ENCODE measurements at places on chromosomes 3 and 15.

- peak overlapping the region; percentile 54 for H3K27ac ChIP-seq
- H3K4me1 ChIP-seq: peaks cover 84% of the 10 kb centered on the region
- peak overlapping the region; percentile 45 for H3K4me3 ChIP-seq
- no peak for DNase-seq
Observed at GRCh38 chr15:65371976-65372786, 5.6 kb downstream of the IGDCC3 start.

GRCh38 chr3:97720417-97720816 lies 44.1 kb upstream of the ARL6 start:
- no peak overlapping the region for H3K27ac ChIP-seq
- H3K4me3 ChIP-seq: no peak overlapping the region
- DNase-seq: no peak
- H3K36me3 ChIP-seq: no peaks in the 10 kb centered on the region
- peaks cover 15% of the 10 kb centered on the region for H3K4me1 ChIP-seq
- H3K27me3 ChIP-seq: no peaks in the 10 kb centered on the region

DNA sequence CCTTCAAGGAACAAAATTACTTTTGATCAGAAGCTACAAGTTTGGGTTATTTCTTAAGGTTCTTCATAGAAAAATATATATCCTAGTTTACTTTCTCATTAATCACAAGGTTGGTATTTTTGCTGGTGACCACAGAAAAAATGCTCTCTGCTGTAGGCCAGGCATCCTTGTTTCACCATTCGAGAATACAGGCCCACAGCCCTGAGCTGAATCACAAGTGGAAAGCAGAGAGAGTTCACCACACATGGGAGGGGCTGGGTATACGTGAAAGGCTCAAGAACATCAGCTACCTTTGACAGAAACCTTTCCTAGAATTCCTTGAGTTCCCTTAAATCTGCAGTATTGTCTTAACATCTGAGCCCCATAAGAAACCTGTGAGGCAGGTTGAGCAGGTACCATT lies 23.2 kb downstream of the CPEB1 start:
- no peaks in the 10 kb centered on the region for H3K36me3 ChIP-seq
- H3K4me1 ChIP-seq: no peaks in the 10 kb centered on the region
- no peak for DNase-seq
- peaks cover 19% of the 10 kb centered on the region for H3K27me3 ChIP-seq
- H3K27ac ChIP-seq: no peak overlapping the region
- no peak overlapping the region for H3K4me3 ChIP-seq

- DNase-seq: no peak
- H3K27ac ChIP-seq: peak overlapping the region; percentile 40
- H3K27me3 ChIP-seq: no peaks in the 10 kb centered on the region
Observed at GRCh38 chr3:151478335-151478697, 17.5 kb upstream of the IGSF10 start.

DNA sequence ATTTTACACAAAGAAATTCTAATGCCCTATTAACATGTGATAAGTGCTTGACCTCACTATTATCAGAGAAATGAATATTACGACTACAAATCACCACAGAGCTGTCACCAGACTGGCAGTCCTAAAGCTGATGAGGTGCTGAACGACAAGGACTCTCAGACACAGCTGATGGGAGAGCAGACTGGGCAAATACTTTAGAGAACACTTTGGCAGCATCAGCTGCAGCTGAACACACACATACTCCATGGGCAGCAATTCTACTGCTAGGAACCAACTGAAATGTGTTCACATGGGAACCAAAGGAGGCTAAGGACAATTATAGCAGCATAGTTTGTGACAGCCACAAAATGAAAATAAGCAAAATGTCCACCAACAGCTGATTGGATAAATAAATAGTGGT lies 45.5 kb downstream of the SUSD5 start:
- peaks cover 3% of the 10 kb centered on the region for H3K27me3 ChIP-seq
- no peaks in the 10 kb centered on the region for H3K36me3 ChIP-seq
- DNase-seq: no peak
- H3K4me3 ChIP-seq: no peak overlapping the region
- H3K27ac ChIP-seq: no peak overlapping the region

GRCh38 chr3:30186741-30187219 lies 419.6 kb upstream of the TGFBR2 start:
- peaks cover 2% of the 10 kb centered on the region for H3K27me3 ChIP-seq
- no peak overlapping the region for H3K4me3 ChIP-seq
- no peak overlapping the region for H3K27ac ChIP-seq
- no peaks in the 10 kb centered on the region for H3K4me1 ChIP-seq
- no peak for DNase-seq
- no peaks in the 10 kb centered on the region for H3K36me3 ChIP-seq

GRCh38 chr3:120057626-120058025 lies 36.6 kb downstream of the GSK3B start:
- no peak overlapping the region for H3K27ac ChIP-seq
- no peak for DNase-seq
- H3K27me3 ChIP-seq: peaks cover 2% of the 10 kb centered on the region

GRCh38 chr3:157059181-157059580 lies 100.8 kb downstream of the CCNL1 start:
- no peaks in the 10 kb centered on the region for H3K27me3 ChIP-seq
- DNase-seq: no peak
- H3K27ac ChIP-seq: no peak overlapping the region

- no peaks in the 10 kb centered on the region for H3K36me3 ChIP-seq
- H3K4me3 ChIP-seq: no peak overlapping the region
- no peaks in the 10 kb centered on the region for H3K27me3 ChIP-seq
- H3K27ac ChIP-seq: no peak overlapping the region
- no peaks in the 10 kb centered on the region for H3K4me1 ChIP-seq
Observed at GRCh38 chr3:121981473-121981872, 40.6 kb downstream of the ILDR1 start.

DNA sequence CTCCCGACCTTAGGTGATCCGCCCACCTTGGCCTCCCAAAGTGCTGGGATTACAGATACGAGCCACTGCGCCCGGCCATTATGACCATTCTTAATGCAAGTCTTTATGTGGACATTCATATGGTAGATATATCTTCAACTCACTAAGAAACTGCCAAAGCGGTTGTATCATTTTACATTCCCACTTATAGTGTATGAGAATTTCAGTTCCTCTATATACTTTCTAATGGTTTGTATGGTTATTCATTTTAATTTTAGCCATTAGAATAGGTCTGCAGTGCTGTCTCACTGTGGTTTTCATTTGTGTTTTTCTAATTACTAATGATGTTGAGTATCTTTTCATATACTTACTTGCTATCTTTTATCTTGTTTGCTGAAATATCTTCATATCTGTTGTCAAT lies 32.5 kb downstream of the TCF12 start:
- H3K4me1 ChIP-seq: peaks cover 29% of the 10 kb centered on the region
- no peaks in the 10 kb centered on the region for H3K27me3 ChIP-seq
- H3K4me3 ChIP-seq: no peak overlapping the region
- no peak overlapping the region for H3K27ac ChIP-seq
- no peak for DNase-seq
- H3K36me3 ChIP-seq: peaks cover 82% of the 10 kb centered on the region

GRCh38 chr3:193620057-193620456 lies 27.0 kb downstream of the OPA1 start:
- H3K4me1 ChIP-seq: no peaks in the 10 kb centered on the region
- H3K27me3 ChIP-seq: no peaks in the 10 kb centered on the region
- peaks cover 66% of the 10 kb centered on the region for H3K36me3 ChIP-seq
- H3K27ac ChIP-seq: peak overlapping the region; percentile 53
- H3K4me3 ChIP-seq: no peak overlapping the region
- no peak for DNase-seq

DNA sequence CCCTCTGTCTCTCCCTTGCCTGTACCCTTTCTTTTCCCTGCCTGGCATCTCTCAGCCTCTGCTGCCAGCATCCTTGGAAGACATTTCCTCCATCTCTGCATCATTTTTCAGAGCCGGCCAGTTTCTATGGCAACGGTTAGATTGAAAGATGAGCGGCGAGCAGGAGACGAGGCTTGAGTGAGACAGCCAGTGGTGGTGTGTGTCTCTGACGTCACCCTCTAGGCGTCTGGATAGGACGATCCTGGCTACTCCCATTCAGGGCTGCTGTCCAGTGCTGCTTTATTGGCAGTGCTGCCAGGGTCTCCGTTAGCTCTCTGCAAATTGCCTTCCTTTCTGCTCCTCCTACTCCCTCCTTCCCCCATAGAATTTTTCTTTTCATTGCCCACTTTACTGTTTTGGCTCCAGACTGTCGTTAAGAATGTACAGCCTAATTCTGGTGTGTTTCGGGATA lies 57.9 kb downstream of the TRAK1 start:
- peak; percentile 74 for DNase-seq
- H3K4me1 ChIP-seq: peaks cover 28% of the 10 kb centered on the region
- H3K36me3 ChIP-seq: no peaks in the 10 kb centered on the region
- no peak overlapping the region for H3K27ac ChIP-seq
- peaks cover 3% of the 10 kb centered on the region for H3K27me3 ChIP-seq

GRCh38 chr3:43894176-43895049 lies 203.7 kb downstream of the ABHD5 start:
- H3K4me1 ChIP-seq: peaks cover 35% of the 10 kb centered on the region
- H3K27ac ChIP-seq: no peak overlapping the region
- peak overlapping the region; percentile 76 for H3K4me3 ChIP-seq
- peaks cover 5% of the 10 kb centered on the region for H3K27me3 ChIP-seq
- no peaks in the 10 kb centered on the region for H3K36me3 ChIP-seq

GRCh38 chr3:178388473-178388872 lies 147.8 kb upstream of the KCNMB2 start:
- peaks cover 27% of the 10 kb centered on the region for H3K4me1 ChIP-seq
- DNase-seq: no peak
- no peak overlapping the region for H3K4me3 ChIP-seq
- no peaks in the 10 kb centered on the region for H3K27me3 ChIP-seq
- no peak overlapping the region for H3K27ac ChIP-seq
- H3K36me3 ChIP-seq: no peaks in the 10 kb centered on the region

DNA sequence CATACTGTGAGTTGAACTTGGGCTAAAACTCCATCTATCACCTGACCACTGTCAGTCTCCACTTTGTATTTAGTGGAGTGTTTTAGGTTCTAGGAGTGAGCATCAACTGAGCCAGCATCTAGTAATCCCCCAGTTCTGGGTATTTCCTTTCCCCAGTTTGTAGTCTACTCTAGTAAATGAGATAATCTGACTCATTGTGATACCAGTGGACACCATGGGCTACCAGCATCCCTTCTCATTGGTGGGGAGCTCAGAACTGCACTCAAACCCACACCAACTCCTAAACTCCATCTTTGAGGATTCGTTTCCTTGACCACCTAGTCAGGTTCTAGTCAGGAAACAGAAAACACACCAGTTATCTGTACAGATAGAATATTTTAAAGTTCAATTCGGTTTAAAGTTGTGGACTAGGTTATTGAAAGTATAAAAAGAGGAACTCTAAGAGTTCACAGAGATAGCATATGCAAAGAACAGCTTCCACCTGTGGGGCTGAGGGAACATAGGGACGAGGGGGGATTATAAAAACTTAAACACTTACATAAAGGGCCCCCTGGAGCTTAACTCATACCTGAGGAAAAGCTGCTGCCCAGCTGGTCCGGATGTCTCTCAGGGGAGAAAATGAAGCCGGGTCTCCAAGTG lies 36.0 kb downstream of the LEO1 start:
- no peaks in the 10 kb centered on the region for H3K4me1 ChIP-seq
- no peak overlapping the region for H3K27ac ChIP-seq
- peaks cover 40% of the 10 kb centered on the region for H3K36me3 ChIP-seq
- DNase-seq: no peak
- H3K4me3 ChIP-seq: peak overlapping the region; percentile 30

GRCh38 chr15:51793521-51794305 lies 35.7 kb upstream of the TMOD3 start:
- DNase-seq: no peak
- no peaks in the 10 kb centered on the region for H3K36me3 ChIP-seq
- no peak overlapping the region for H3K27ac ChIP-seq
- H3K4me3 ChIP-seq: no peak overlapping the region

DNA sequence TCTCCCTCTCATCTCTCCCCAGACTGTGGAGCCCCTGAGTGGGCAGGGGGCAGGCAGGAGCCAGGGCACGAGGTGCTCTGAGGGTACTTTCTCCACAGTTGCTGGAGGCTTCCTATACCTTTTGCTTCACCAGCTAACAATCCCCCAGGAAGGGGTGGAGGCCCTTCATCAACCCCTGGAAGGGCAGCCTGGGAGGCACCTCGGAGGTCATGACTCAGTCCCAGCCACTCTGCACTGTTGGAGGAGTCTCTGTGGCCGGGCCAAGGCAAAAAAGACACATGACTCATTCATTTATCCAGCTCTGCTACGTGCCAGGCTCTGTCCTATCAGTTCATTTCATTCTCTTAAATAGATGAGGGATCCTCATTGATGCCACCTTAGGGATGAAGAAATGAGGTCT lies 15.6 kb upstream of the KY start:
- no peak overlapping the region for H3K4me3 ChIP-seq
- H3K36me3 ChIP-seq: no peaks in the 10 kb centered on the region
- peaks cover 19% of the 10 kb centered on the region for H3K4me1 ChIP-seq

DNA sequence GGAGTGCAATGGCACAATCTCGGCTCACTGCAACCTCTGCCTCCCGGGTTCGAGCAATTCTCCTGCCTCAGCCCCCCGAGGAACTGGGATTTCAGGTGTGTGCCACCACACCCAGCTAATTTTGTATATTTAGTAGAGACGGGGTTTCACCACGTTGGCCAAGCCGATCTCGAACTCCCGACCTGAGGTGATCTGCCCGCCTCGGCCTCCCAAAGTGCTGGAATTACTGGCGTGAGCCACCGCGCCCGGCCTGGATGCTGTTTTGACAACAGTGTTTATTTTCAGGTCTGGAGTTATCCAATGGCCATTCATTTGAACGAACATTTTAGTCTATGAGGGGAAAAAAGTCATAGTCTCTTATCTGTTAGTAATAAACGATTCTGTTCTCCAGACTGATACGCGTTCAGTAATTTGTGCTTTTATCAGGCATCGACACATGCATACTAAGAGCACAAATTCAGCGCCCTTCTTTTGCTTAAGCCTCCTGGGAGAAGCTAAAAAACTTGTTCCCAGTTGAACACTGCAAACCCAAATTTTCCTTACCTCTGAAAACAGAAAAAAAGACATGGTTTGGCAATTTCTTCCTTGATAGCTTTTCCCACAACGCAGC lies 1.3 kb downstream of the B3GALNT1 start:
- H3K27me3 ChIP-seq: peaks cover 44% of the 10 kb centered on the region
- H3K36me3 ChIP-seq: peaks cover 42% of the 10 kb centered on the region
- H3K4me3 ChIP-seq: peak overlapping the region; percentile 89
- H3K4me1 ChIP-seq: peaks cover 16% of the 10 kb centered on the region

- H3K27me3 ChIP-seq: no peaks in the 10 kb centered on the region
- no peak overlapping the region for H3K27ac ChIP-seq
- H3K36me3 ChIP-seq: no peaks in the 10 kb centered on the region
- no peak for DNase-seq
Observed at GRCh38 chr15:67303490-67304363, 49.1 kb downstream of the IQCH start.

DNA sequence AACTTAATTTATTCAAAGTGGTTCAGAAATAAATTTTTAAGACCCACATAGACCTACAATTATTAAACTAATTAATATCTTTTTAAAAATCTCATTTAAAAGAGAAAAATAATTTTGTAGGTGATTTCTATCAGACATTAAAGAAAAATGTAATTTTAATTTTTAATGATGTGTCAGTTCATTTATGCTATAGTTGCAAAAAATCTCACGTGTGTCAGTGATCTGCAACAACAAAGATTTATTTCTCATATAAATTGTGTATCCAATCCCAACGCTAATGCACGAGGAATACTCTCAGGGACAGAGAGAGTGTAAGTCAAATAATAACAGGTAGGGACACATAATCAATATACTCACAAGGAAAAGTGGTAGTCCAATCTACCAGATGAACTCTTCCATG lies 456.6 kb upstream of the CCDC54 start:
- H3K27me3 ChIP-seq: no peaks in the 10 kb centered on the region
- no peak for DNase-seq
- no peak overlapping the region for H3K27ac ChIP-seq
- H3K4me3 ChIP-seq: no peak overlapping the region

- H3K36me3 ChIP-seq: no peaks in the 10 kb centered on the region
- H3K27ac ChIP-seq: no peak overlapping the region
- peaks cover 3% of the 10 kb centered on the region for H3K27me3 ChIP-seq
- no peak overlapping the region for H3K4me3 ChIP-seq
- H3K4me1 ChIP-seq: no peaks in the 10 kb centered on the region
Observed at GRCh38 chr3:144032531-144033239, 61.1 kb downstream of the DIPK2A start.

All from nephron progenitor cell (in vitro differentiated cells).